ENCODE measurements at places on chromosomes 11 and 22. TPM values are rescaled to one million over a fixed set of nuclear protein-coding genes. Genes with fewer than 3 reads are reported as not detected.
A peak's percentile ranks its signal among the peaks of the same experiment; 100 is the strongest.

GRCh38 chr11:62542750-62543567 is 3.6 kb downstream of the AHNAK start:
- DNase-seq, result peak; percentile 91

DNA sequence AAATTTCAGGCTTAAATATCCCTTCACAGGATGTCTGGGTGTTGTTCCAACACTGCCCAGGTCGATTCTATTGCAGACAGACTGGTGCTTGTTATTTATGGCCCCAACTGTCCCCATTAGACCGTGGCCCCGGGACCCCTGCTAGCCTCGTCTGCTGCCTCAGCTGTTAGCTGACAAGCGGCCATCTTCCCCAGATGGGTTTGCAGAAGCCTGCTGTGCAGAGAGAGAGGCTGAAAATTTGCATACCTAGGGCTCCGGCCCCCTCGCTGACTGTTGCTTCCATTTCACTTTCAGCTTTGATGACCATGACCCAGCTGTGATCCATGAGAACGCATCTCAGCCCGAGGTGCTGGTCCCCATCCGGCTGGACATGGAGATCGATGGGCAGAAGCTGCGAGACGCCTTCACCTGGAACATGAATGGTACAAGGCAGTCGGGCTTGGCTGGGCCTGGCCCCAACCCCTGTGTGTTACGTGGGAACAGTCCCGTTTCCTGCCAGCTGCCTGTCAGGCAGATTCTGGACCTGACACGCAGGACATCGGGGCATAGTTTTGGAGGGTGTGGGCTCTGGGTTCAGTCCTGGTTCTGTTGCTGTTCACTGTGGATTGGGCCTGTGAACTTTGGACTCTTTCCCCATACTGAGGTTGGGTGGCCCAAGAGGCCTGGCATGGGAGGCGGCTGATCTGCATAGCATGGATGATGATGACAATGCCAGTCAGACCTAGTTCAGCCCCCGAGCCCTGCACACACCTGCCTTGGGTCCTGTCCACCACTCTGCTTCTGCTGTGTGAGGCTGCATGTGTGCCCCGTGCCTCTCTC is 16.4 kb downstream of the SMARCB1 start:
- no peak for DNase-seq

GRCh38 chr11:24591283-24591682 is 94.4 kb downstream of the LUZP2 start:
- no peak for DNase-seq

DNA sequence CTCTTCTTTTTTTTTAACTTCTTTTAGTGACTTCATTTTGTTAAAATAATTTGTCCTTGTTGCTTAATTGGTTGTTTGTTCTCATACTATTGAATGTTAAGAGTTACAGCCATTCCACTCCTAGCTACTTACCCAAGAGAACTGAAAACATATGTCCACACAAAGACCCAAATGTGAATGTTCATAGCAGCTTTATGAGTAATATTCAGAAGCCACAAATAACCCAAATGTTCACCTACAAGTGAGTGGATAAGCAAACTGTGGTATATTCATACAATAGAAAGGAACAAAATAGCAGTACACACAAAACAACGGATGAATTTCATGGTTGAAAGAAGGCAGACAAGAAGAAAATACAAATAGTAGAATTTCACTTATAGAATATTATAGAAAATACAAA is 1.4 kb upstream of the OR4D11 start:
- DNase-seq, result no peak

DNA sequence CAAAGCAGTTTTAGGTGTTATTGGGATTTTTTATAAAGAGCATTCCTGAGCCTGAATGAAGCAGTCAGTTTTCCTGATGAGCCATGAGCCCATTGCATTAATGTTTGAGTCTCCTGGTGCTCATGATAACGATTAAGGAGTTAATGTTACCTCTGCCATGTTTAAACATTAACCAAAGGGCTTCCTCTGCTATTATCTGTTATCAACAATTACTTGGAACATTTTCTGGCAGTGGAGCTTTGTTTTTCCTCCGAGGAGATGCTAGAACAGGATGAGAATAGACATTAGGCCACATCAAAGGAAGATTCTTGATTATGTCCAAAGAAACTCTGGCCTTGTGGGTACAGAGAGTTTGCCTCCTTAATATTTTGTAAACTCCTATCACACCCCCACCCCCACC is 49.9 kb downstream of the ZNRF3 start:
- no peak for DNase-seq

DNA sequence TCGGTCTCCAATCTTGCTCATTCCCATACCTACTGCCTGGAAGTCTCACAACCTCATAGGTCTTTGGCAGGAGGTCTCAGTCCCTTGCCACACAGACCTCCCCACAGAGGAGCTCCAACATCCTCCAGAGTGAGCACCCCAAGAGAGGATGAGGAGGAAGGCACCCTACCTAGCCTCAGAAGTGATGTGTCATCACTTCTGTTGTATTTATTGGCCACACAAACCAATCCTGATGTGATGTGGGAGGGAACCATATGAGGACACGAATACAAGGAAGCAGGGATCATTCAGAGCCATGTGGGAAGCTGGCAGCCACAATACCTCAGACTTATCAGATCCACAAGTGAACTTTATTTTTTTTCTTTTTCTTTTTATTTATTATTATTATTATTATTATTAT is 9.0 kb upstream of the UPK2 start:
- no peak for DNase-seq

GRCh38 chr22:43891360-43892182 is at the start of gene PNPLA5:
Gene PNPLA5, minus strand, starts transcription at chr22:43892013. Its CDS starts 133 bp downstream, at chr22:43891880.
- DNase-seq, result no peak

GRCh38 chr11:87443707-87444106 is 406.0 kb downstream of the TMEM135 start:
- no peak for DNase-seq

- DNase-seq, result no peak
Observed at GRCh38 chr11:1302041-1302460, 7.4 kb downstream of the TOLLIP start.

- no peak for DNase-seq
Observed at GRCh38 chr11:111836162-111836561, 35.2 kb downstream of the ALG9 start.

DNA sequence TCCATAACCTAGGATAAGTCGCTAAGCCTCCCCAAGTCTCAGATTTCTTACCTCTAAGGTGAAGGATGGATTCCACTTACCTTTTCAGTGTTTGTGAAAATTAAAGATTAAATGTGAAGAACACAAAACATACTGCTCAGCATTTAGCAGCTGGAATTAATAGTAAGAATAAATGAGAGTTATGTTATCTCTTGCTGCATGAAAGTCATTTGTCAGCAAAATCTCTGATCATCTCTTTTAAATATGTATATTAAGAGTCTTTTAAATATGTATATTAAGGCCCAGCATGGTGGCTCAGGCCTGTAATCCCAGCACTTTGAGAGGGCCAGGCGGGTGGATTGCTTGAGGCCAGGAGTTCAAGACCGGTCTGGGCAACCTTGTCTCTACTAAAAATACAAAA is 72.3 kb upstream of the TTC12 start:
- DNase-seq, result no peak

GRCh38 chr11:134785660-134786284 is 373.7 kb upstream of the B3GAT1 start:
- DNase-seq, result no peak

DNA sequence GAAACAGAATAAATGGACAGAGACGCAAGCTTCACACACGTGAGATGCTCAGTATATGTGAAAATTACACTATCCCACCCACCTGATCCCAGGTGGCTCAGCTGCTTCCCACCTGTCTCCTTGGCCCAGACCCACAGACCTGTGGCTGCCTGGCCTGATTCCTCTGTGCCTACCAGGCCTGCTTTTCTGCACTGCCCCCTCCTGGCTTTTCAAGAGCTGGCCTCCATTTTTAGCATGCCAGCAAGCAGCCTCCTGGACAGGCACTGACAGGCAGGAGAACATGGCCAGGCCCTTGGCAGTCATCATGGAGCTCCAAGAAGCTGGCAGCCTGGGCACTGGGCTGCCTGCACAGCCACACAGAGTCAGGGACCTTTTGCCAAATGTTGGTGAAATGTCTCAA is 79.5 kb upstream of the HMGXB4 start:
- DNase-seq, result no peak

DNA sequence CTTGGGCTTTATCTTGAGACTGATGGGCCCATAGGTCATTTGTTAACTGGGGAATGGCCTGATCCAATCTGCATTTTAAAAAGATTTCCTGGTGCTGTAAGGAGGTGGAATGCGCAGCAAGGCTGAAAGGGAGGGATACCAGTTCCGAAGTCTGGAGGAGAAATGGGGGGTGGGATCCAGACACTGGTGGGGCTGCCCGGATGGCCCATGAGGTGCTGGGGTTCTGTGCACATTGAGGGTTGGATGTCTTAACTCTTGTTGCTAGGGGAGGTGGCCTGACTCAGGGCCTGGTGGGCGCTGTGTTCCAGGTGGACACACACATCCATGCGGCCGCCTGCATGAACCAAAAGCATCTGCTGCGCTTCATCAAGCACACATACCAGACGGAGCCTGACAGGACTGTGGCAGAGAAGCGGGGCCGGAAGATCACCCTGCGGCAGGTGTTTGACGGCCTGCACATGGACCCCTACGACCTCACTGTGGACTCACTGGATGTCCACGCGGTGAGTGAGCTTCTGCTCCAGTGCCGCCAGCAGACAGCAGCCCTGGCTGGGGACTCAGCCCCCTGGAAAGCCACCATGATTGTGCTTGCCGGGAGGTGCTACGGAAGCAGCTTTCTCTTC is 38.1 kb downstream of the AMPD3 start:
- DNase-seq, result peak; percentile 10

Gene GAS2L1
- polyA plus RNA-seq, result 49.0 TPM

Gene TMPRSS6
- 2.2 TPM for polyA plus RNA-seq

Gene OR56A1
- under 0.01 TPM for polyA plus RNA-seq

Gene NXPE4
- polyA plus RNA-seq, result not detected

Gene RIMBP3C
- polyA plus RNA-seq, result not detected

Gene BRSK2
- 0.27 TPM for polyA plus RNA-seq

Gene NPAS4
- polyA plus RNA-seq, result not detected

Gene LGALS12
- polyA plus RNA-seq, result not detected

Gene FZD4
- 0.22 TPM for polyA plus RNA-seq

Gene JHY
- 1.3 TPM for polyA plus RNA-seq

Gene B3GAT1
- not detected for polyA plus RNA-seq

Gene EXPH5
- 1.8 TPM for polyA plus RNA-seq

Gene OAF
- polyA plus RNA-seq, result 64.3 TPM

Gene PGA5
- 0.89 TPM for polyA plus RNA-seq

Gene MYEOV
- polyA plus RNA-seq, result 0.12 TPM

Gene DSCAML1
- 3.3 TPM for polyA plus RNA-seq

All from small intestine (tissue), 16 donors.